MM.1S (cell line): ENCODE measurements at places on chromosomes 7 and 10.

DNA sequence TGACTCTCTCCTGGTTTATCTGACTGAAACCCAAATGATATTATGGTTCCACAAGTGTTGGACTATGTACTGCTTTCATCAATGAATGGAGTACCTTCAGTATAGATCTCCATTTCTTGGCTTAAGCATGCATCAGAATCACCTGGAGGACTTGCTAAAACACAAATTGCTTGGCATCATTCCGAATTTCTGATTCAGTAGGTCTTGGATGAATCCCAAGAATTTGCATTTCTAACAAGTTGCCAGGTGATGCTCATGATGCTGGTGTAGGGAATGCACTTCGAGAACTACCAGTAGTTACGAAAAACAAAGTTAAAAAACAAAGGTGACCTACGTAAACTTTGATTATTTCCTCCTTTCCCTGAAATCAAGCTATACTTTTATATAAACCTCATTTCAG lies 119.0 kb upstream of the FEZF1 start:
- no peak for DNase-seq

DNA sequence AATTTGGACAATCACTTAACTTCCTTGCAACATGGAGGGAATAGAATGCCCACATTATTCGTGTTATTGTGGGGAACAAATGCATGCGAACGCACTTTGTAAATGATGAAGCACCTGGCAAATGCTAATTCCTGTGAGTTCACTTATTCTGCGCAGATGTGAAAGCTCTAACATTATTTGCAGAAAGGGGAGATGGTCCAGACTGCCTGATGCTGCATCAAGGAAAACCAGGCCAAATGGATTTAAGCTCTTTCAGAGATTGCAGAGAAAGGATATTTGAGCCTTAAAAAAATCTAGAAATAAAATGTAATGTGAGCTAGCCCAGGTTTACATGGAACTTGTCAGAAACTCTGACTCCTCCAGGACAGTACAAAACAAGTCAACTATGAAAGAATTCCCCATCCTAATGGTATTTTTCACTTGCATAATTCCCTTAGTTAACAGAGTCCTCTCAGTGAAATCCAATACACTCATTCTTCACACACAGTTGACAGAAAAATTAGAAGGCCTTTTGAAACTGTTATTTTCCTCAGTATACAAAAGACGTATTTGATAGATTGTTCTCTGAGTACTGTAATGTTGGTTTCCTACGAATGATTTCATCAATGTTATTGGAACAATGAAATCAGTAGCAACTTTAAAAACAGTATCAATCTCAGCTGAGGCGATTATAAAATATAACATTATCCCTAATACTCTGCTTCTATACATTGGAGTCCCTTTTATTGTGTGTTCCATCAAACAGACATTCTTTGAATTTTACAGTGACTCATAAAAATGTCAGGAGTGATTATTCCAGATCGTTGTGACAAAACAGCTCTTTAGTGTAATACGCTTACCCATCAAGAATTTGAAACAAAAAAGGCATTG lies 136.3 kb upstream of the ANK3 start:
- no peak for DNase-seq

GRCh38 chr7:5382281-5382892 lies 41.2 kb downstream of the TNRC18 start:
- DNase-seq: no peak

GRCh38 chr10:78802431-78802830 lies 266.3 kb upstream of the ZMIZ1 start:
- no peak for DNase-seq

- no peak for DNase-seq
These were observed 27.1 kb downstream of the MDH2 start for GRCh38 chr7:76074972-76075370.

DNA sequence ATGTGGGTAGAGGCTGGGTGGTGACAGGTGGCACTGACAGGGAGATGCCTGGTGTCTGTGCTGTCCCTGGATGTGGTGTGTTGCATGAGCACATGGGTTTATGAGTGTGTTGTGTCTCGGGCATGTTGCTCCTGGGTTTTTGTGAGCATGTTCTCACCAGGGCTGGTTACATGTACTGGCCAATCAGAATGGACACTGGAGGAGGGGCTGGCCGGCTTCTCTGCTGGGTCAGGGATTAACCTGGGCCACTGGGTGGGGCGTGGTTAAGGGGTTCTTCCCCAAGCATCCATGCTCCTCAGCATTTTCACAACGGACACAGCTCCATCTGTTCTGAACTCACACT lies 20.8 kb upstream of the VOPP1 start:
- DNase-seq: no peak

- no peak for DNase-seq
These were observed 131.8 kb upstream of the GRB10 start for GRCh38 chr7:50914460-50914859.

- DNase-seq: no peak
These were observed 296.1 kb downstream of the GLRX3 start for GRCh38 chr10:130432271-130432670.

DNA sequence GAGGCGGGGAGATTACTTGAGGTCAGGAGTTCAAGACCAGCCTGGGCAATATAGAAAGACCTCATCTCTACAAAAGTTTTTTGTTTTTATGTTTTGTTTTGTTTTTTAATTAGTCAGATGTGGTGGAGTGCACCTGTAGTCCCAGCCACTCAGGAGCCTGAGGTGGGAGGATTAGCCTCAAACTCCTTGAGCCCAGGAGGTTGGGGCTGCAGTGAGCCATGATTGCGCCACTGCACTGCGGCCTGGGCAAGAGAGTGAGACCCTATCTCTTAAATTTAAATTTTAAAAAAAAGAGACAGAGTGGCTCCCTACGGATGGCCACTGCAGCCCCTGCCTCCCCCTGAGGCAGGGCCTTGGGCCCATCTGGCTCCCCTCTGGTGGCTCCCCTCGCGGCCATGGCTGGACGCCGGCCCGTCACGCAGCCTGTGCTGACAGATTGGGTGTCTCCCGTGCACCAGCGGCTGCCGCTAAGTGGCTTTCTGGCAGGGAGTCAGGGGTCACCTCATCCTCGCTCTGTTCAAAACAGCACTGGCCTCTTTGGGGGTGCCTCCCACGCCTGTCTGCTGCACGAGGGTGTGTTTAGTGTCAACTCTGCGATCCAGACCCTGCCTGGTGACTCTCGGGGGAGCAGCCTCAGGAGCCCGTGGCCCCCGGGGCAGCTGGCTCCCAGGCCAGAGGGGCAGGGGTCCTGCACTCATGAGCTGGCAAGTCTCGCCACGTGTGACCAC lies 44.4 kb upstream of the ELN start:
- DNase-seq: no peak

DNA sequence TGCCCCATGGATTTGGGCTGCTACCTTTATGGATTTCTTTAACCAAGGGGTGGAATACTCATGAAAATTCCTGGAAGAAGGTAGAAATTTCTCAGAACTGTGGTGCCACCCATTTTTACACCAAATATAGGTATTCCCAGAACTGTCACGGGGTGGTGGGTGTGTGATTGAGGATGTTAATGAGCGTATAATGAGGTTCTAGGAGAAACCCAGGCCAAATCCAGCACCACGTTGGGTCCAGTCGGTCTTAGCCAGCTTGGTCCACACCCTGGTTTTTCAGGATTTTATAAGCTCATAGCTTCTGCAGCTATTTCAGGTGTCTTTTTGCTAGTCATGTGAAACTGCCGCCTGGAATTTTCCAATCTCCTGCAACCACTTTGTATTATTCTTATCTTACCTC lies 83.3 kb downstream of the HECW1 start:
- no peak for DNase-seq

GRCh38 chr10:4038000-4038399 lies 253.0 kb upstream of the KLF6 start:
- DNase-seq: no peak

- no peak for DNase-seq
These were observed 186.8 kb downstream of the PARD3 start for GRCh38 chr10:34628174-34628796.

DNA sequence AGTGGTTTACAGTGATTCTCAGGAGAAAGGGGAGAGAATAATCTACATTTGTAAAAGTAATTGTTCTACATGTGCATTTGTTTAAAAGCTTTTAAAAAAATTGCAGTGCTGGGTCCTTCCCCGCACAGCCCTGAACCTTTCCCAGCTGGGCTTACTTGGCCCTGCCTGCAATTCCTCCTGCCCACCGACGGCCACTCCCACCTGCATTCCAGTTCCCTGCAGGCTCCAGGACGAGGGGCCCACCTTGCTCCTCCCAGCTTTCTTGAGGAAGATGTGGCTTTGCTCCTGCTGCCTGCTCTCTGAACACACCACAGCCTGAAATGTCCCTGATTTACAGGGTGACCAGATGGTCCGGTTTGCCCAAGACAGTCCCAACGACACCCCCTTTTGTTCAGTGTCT lies 222.7 kb downstream of the PRPF18 start:
- no peak for DNase-seq

- DNase-seq: no peak
These were observed 22.1 kb downstream of the GNA12 start for GRCh38 chr7:2821842-2822507.

- peak; percentile 34 for DNase-seq
These were observed 6.6 kb upstream of the SGCE start for GRCh38 chr7:94662548-94662947.

DNA sequence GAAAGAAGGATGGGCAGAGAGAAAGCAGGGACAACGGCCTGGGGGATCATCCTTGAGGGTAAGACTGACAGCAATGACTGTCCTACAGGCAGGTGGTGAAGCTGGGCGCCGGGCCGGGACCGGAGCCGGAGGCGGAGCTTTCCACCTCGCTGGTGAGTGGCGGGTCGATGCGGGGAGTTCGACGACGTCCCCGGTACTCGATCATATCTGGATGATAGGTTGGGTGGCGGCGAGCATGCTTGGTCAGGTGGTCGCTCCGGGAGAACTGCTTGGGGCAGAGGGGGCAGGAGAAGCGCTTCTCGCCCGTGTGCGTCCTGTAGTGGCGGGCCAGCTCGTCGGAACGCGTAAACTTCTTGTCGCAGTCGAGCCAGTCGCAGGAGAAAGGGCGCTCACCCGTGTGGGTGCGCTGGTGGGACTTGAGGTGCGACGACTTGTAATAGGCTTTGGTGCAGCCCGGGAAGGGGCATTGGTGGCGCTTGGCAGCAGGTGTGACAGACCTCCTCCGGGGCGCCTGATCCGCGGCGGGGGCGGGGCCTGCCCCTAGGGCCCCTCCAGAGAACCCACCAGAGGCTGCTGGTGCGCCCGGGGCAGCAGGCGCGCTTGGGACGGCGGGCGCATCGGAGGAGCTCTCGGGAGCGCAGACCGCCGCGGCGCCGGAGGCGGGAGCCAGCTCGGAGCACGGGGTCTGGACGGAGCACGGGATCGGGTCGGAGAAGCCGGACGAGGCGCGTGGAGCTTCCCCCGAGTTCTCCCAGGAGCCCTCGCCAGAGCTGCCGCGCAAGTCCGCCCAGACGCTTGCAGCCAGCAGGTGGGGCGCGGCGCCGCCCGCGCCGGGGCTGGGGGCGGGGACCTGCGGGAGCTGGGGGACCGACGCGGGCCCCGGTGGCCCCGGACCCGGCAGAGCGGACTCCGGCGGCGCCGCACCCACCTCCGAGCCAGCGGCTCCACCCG lies 752 bp downstream of the KLF14 start:
- peak; percentile 53 for DNase-seq

- DNase-seq: no peak
These were observed 2.0 kb downstream of the JCAD start for GRCh38 chr10:30057421-30057841.

DNA sequence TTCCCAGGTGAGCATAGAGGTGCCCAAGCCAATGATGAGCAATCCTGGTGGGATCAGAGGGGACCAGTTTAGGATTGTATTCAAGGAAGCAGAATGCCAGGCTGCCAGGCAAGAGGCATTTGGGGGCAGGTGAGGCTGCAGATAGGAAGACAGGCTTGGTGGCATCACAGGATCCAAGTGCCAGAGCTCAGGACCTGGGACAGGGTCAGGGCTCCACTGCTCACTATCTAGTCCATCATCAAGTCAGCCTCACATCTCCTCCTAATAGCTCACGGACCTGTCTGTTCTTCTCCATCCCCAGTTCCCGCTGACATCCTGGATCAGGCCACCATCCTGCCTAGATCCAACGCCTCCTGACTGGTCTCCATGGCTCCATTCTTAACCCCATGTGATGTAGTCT lies 47.6 kb downstream of the CYP26A1 start:
- DNase-seq: no peak

DNA sequence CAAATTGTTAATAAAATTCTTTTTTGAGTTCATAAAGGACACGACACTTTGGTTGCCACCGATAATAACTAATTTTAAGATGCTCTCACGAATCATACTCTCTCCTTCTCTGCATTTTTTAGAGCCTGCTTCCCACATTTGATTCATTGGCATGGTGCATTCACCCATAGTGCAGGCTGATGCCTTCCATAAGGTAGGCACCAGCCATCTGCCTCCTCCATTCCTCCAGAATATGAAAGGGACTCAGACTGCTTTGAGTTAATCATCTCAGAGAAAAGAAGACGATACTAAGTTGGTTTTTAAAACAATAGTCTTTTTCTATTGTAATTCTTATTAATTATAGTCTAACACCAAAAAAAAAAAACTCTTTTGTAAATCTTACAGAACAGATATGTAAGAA lies 33.9 kb upstream of the LRRN3 start:
- DNase-seq: no peak

DNA sequence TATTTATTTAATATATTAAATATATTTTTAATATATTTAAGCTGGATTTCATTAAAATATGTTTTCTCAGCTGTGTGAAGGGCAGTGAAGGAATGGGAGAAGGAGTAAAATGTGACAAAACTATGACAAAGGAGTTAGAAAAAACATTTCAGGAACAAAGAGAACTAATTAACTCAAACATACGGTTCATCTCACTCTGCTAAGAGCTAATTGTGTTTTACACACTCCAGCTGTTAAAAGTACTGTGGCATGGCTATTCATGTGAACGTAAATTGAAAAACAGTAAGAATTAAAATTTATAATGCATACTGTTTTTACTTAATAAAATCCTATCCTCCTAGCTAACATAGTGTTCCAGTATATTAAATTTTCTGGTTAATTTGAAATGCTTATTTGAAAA lies 262.5 kb upstream of the GNAI1 start:
- DNase-seq: no peak

DNA sequence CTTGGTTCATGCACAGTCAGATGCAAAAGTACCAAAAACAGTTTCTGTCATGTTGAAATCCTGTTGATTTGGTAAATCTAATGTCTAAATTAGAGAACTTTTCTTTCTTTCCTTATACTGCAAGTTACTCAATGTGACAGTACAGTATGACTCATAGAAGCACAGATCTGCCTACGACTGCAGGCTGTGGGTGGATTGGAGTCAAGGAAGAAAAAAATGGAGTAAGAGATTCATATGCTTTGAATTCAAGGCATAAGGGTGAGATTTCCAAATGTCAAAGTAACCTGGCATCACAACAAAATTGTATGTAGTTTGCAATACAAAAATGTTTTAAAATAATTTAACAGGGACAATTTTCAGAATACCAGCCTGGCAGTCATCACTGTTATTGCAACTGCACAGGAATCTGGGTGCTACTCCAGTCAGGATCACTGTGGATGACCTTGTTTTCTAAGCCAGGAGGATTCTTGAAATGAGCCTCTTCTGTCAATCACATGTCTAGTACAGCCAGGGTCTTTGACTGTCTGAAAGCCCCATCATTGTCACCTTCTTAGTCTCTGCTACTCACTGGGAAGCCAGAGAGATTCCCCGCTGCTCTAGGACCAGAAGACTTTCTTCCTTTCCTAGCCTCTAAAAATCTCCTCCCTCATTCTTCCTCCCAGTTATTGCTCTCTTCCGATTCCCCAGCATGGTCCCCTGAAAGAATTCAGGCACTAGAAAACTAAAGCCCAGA lies 83.6 kb downstream of the CD36 start:
- DNase-seq: no peak
